NCI-H2081 treated with DMSO at 0.1 percent for 48 hours (cell line): ENCODE measurements at places on chromosomes 5 and 9.

DNA sequence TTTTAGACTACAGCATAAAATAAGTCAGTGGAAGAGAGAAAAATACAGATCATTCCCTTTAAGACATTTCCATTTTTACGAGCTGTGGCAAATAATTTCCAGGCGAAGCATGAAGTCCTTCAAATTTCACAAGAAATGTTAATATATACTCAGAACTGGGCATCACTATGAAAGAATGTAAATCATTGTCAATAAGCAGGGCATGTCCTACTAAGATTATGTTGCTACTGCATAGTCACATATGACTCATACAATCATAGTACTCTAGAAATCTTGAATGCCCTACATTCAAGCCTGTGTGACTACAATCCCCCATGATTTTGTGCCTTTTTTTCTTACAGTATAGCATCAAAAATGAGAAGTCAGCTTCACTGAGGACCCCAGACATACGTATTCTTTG is 485.2 kb upstream of the FTMT start:
- no peak for DNase-seq

DNA sequence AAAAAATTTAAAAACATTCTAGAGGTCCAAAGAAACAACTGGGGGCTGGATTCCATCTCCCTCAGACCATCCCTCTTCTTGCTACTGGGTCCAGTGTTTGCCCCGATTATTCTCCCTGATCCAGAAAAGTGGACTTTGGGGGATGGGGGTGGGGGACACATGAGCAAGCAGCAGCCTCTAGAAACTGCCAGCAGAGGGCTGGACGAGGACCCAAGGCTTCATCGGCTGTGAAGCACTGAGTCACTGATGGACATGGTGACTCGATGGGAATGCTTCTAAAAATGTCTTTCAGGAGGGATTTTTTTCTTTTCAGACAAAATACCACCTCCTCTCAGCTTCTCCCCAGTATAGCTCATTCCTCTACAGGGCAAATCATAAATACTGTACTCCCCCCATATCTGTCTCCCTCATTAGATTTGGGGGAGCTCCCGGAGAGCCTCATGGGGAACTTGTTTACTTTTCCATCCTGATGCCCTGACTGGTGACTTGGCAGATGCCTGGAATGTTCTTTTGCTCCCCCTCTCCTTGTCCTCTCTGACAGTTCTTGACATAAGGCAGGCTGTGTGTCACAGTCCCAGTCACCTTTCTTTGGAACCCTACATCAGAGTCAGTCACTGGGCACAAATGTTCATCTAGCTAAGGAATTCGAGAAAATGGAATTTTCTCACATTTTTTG is 67.2 kb upstream of the STC2 start:
- no peak for DNase-seq

GRCh38 chr9:132864691-132865090 is 13.4 kb downstream of the AK8 start:
- DNase-seq: no peak

GRCh38 chr9:116154976-116155697 is 1.5 kb downstream of the PAPPA start:
- DNase-seq: no peak

GRCh38 chr9:37747271-37747753 is 6.3 kb upstream of the TRMT10B start:
- DNase-seq: peak; percentile 43

- no peak for DNase-seq
Observed at GRCh38 chr9:23725279-23725946, 100.6 kb downstream of the ELAVL2 start.

- DNase-seq: no peak
Observed at GRCh38 chr9:70044490-70045307, 1.1 kb downstream of the MAMDC2 start.

DNA sequence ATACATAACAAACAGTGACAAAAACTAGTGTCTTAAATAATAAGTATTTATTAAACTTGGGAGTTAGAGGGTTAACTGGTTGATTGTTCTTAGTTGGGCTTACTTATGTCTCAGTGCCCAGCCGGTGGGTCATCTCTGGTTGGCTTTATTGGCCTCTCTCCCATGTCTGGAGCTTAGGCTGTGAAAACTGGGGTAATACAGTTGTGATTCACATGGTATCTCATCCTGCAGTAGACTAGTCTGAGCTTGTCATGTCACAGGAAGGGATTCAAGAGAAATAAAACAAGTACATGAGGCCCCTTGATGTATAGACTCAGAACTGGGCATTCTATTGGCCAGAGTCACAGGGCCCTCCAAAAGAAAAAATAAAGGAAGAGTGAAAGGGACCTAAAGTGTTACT is 466.4 kb upstream of the SMC2 start:
- no peak for DNase-seq

- peak; percentile 83 for DNase-seq
Observed at GRCh38 chr9:15469406-15469805, 41.4 kb downstream of the PSIP1 start.

GRCh38 chr5:51383131-51384121 is at the start of gene ISL1:
Gene ISL1 (plus strand): TSS chr5:51383448. CDS start chr5:51383672, 224 bp downstream.
- DNase-seq: peak; percentile 77

- DNase-seq: no peak
Observed at GRCh38 chr5:143552680-143553079, 149.2 kb upstream of the NR3C1 start.

GRCh38 chr5:112388074-112388473 is 31.0 kb downstream of the EPB41L4A start:
- DNase-seq: no peak

DNA sequence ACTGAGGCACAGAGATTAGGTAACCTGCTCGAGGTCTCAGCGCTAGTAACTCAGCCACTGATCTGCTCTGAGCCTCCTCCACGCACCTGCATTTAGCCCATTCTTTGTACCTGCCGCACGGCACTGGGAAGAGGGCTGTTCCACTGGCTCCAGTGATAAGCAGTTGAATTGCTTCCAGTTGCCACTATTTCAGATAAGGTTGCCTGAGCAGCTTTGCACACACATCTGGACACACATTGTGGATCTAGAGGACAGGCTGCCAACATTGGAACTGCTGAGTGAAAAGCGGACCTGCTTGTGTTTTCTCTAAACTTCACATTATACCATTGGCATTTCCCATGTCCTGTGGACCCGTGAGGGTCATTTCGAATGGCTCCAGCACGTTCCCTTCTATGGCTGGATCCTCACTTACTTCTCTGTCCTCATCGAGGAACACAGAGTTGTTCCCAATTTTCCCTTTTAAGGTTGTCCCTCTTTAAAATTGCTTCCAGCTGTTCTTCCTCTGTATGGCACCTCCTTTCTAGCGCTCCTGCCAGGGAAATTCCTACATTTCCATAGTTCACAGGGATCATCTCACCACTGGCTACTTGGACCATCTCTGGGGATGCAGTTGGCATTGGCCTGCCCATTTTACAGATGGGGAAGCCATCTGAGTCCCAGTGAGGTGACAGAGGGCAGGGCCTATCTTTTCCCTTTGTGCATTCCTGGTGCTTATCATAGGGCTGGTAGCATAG is 45.9 kb upstream of the RPL26L1 start:
- DNase-seq: no peak

DNA sequence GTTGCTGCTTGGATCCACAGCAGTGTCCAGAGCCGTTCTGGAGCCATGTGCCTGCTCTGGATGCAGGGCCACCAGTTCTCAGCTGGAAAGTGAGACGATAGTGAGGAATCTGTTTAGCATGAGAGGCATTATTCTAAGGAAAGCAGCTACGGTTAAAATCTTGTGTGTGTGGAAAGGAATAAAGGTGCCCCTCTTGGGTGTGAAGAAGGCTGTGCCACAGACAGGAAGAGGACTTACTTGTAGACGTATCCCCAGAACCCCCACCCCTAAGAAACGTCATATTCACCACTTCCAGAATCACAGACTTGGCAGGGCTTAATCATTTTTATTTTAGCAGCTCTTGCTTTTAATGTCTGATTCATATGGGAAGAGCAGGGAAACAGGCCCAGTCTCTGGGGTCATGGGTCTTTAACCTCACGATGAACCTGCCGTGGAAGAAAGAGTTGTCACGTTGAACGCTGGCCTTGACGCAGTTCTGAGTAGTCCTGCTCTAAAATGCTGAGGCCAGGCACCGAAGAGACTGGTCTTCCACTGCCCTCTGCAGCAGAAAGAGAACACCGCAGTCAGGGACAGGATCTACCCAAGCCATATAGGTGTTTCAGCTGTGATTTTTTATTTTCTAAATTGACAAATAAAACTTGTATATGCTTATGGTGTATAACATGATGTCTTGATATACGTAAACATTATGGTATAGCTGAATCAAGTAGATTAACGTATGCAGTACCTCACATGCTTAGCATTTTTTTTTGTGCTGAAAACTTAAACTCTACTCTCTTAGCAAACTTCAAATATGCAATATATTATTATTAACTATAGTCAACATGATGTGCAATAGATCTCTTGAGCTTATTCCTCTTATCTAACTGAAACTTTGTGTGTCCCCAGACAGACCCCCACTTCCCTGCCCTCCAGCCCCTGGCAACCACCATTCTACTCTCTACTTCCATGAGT is 38.8 kb downstream of the CARTPT start:
- DNase-seq: no peak

- DNase-seq: no peak
Observed at GRCh38 chr5:134594797-134595457, 37.7 kb downstream of the SAR1B start.

DNA sequence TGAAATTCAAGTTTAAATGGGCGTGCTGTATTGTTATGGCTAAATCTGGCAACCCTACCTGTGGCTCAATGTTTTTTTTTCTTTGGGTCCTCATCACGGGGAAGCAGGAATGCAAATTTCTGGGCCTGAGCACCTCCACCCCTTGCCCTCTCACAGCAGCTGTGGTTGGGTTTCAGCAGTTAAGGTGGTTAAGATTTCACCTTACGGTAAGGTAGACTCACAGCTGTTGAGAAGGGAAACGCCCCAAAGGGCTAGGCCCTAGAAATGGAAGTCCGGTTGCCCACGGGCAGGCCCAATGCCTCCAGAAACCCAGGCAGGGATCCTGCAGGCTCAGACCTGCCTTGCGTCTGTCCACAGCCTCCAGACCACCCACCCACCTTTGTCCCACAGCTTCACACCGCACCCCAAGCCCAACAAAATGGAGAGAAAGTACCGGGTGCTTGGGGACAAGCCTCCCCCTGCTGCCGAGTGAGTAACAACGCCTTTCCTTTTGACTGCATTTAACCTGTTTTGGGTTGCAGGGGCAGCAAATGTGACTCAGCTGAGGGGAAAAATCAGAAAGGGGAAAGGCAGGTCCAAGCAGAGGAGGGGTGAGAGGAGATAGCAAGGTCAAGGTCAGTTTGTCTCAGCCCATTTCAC is 48.1 kb upstream of the TDRD7 start:
- DNase-seq: no peak

DNA sequence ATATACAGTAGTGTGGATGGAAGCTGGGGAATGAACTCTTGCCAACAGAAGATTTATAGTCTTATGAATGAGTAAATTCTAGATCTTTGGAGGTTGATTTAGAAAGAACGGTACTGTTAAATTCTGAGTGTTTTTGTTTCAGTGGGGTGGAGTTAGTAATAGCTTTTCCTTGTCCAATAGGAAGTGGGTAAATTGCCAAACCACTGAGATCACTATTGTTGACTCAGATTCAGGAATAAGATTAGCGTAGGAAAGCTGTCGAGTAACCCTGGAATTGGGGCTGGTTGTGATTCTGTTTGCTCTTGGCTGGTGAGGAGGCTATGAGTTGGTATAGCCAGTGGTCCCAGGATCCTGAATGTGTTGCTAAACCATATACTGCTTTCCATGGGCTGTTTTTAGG is 155.6 kb downstream of the ARHGAP26 start:
- DNase-seq: no peak

DNA sequence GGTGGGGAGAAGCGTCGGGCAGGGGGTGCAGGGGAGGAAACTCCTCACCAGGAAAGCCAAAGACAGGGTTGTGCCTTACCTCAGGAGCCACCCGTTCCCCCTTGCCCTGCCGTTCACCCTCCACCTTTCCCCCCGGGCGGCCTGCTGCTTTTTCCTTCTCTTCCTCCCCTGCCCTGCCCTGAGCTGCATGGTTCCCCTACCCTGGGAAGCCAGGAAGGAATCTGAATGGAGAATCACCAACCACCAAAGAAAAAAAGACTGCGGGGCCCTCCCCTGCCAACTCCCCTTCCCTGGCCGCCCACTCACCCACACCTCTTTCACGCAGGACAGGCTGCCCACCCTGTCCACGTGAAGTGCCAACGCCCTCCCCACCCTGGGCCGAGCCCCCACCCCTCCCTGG is 820 bp upstream of the NFX1 start:
- no peak for DNase-seq

DNA sequence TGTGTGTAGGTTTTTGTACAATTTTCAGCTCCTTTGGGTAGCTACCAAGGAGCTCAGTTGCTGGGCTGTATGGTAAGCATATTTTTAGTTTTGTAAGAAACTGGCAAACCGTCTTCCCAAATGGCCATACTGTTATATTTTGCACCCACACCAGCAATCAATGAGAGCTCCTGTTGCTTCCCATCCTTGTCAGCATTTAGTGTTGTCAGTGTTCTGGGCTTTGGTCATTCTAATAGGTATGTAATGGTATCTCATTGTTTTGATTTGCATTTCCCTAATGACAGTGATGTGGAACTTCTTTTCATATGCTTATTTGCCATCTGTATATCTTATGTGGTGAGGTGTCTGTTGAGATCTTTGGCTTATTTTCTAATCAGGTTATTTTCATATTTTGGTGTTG is 320.1 kb downstream of the MLLT3 start:
- DNase-seq: no peak

GRCh38 chr5:61974680-61975079 is 331.3 kb upstream of the KIF2A start:
- DNase-seq: no peak

DNA sequence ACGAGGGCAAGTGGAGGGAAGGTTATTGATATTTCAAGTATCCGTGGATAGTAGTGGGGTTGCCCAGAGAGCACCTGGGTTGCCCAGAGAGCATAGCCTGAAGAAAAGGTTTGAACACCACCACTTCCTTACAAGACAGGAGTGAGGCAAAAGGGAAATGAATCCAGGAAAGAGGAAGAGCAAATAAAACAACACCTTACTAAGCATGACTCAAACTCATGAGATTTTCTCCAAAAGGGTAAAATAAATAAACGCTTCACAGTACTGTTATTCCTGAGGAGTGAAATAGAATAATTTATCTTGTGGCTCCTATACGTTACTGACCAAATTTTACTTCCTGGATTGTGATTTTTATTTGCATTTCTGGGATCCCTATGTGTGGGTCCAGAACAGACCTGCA is 65.2 kb upstream of the PTPRD start:
- no peak for DNase-seq

- DNase-seq: no peak
Observed at GRCh38 chr5:172508471-172509404, 54.4 kb upstream of the SH3PXD2B start.

DNA sequence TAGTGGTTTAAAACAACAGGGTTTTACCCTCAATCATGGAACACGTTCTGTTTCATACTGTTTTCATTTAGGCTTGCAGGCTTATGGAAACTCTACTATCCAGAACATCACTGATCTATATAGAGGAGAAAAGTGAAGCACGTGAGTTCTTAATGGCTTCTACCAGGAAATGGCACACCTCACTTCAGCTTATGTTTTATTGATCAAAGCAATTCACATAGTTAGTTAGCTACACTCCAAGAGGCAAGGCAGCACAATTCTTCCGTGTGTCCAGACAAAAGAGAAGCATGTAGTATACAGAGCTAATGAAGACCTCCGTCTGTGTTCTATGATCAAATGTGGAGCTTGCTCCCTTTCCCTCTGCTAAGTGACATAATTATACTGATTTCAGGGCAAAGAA is 353.3 kb upstream of the CD180 start:
- no peak for DNase-seq

- DNase-seq: no peak
Observed at GRCh38 chr9:33378121-33378795, 24.1 kb downstream of the AQP7 start.
